ENCODE measurements at places on chromosomes 13 and 19.

- no peak for DNase-seq
Measured at GRCh38 chr19:32269831-32270230, 75.6 kb upstream of the ZNF507 start.

DNA sequence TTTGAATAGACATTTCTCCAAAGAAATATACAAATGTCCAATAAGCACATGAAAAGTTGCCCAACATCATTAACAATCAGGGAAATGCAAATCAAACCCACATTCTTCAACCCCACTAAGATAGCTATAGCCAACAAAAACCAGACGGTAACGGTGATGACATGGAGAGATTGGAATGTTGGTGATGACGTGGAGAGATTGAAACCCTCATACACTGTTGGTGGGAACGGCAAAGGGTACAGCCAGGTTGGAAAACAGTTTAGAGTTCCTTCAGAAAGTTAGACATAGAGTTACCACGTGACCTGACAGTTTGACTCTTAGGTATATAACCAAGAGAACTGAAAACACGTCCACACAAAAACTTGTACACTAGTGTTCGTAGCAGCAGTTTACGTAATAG is 48.1 kb downstream of the TNFRSF19 start:
- DNase-seq = no peak

DNA sequence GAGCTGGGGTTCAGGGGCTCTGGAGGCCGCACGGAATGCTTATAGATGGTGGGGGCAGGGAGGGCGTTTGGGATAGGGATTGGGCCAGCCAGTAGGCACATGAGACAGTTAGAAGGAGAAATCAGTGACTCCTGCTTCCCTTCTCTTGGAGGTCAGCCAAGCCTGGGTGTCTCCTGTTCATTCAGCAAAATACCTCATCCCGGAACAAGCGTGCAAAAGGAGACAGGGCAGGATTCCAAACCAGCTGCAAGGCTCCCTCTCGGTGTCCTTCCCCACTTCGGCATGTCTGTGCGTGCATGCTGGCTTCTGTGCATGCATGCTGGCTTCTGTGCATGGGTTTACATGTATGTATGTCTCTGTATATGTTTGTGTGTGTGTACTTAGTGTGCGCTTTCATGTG is 37.3 kb upstream of the PEPD start:
- no peak for DNase-seq

- no peak for DNase-seq
Measured at GRCh38 chr13:70630247-70630646, 522.0 kb upstream of the KLHL1 start.

GRCh38 chr19:24159707-24160106 is 72.7 kb downstream of the ZNF254 start:
- no peak for DNase-seq

DNA sequence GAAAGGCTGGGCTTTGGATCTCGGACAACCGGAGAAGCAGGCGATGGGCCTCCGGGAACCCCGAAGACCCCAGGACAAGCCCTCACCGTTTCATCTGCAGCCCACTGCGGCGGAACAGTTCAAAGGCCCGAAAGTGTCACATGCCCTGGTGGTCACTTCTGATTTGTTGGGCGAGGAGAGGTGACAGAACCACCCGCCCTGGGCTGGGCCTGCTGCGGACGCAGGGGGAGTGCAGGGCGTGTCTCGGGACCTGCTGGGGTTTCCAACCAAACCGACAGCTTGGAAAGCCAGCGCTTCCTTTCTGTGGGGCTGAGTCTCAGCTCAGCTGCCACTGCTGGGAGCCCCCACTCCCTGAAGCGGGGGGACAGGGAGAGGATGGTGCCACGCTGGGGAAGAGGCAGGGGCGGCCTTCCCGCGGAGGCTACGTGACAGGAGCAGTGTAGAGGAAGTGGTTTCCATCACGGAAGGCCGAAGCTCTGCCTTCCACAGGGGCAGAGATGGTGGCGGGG is 22.8 kb upstream of the ZBTB7A start:
- DNase-seq = no peak

DNA sequence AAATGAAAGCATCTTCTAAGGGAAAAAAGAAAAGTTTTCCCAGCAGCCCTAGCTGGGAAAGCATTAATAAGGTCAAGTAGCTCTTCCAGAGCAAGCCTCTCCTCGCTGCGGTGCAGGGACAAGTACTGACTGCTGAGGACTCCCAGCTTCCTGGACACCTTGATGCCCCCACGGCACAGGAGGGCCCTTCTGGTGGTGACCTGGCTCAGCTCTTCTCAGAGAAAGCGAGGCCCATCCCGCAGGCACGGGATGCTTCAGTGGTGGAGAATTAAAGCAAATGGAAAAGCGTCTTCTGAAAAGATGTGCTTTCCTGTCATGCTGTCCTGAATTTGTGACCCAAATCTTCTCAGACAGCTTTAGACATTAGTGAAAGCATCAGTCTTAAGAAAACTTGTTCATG is 38.8 kb upstream of the LATS2 start:
- DNase-seq = no peak
